ENCODE measurements at places on chromosomes 13 and 19. TPM values are rescaled to one million over a fixed set of nuclear protein-coding genes. Genes with fewer than 3 reads are reported as not detected.
A peak's percentile ranks its signal among the peaks of the same experiment; 100 is the strongest.

The SNRNP70 gene
- total RNA-seq = 380 TPM

The PRR20B gene
- total RNA-seq = not detected

The SMIM7 gene
- total RNA-seq = 75.1 TPM

The CERS1 gene
- total RNA-seq = 0.49 TPM

The SYCN gene
- total RNA-seq = not detected

The EBI3 gene
- not detected for total RNA-seq

The MCEMP1 gene
- not detected for total RNA-seq

The TMEM221 gene
- total RNA-seq = 0.49 TPM

GRCh38 chr19:1265615-1266128 lies 3.5 kb upstream of the CIRBP start:
- peak overlapping the region; percentile 99 for H3K27ac ChIP-seq
- no peaks in the 10 kb centered on the region for H3K27me3 ChIP-seq
- peaks cover 4% of the 10 kb centered on the region for H3K36me3 ChIP-seq
- no peak for DNase-seq

DNA sequence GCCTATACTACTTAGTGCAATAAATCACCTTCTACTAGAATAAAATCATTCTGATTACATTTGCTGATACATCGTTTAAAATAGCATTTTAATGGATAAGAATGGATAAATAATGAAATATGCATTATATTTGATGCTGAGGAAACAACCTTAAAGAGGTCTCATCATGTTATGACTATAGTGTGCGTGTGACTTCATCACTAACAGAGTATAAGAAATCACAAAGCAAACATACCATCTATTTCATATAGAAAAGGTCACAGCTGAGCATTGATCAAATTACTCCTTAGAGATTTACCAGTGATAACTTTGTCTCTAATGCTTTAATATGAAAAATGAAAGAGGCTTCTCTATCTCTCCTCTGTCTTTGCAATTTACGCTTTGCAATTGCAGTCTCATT lies 1620.3 kb upstream of the SLC10A2 start:
- H3K27ac ChIP-seq = no peak overlapping the region
- H3K4me1 ChIP-seq = no peaks in the 10 kb centered on the region
- H3K4me3 ChIP-seq = no peak overlapping the region
- no peak for DNase-seq
- H3K36me3 ChIP-seq = no peaks in the 10 kb centered on the region

DNA sequence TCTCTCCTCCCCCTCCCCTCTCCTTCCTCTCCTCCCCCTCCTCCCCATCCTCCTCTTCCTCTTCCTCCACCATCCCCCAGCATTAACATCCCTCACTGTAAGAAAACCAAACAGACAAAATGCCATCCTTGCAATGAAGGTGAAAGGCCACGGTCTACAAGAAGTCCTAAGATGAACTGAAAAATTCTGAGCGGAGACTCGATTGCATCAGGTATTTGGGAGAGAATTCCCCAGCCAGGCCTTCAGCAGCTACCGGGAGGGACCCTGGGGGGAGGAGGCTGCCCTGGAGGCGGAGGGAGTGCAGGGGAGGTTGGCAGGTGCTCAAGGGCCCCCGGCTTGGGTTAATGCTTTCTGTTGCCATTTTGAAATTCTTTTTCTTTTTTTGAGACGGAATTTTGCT lies 10.1 kb upstream of the TIMM44 start:
- no peaks in the 10 kb centered on the region for H3K27me3 ChIP-seq
- DNase-seq = no peak
- no peaks in the 10 kb centered on the region for H3K36me3 ChIP-seq

DNA sequence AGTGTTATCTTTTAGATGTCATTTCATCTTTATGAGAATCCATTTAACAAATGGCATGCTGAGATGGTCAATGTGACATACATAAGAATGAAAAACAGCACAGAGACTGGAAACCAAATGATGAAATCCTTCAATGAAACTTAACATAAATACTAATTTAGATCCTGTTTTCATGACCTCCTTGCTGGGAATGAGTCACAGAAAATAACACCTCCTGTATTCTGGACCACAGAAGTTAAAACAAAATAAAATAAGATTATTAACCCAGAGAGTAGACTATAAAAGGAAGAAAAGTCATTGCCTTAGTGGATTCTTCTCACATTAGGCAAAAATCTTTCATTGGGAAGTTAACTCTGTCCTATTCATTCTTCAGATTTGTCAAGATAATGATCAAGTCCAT lies 1.6 kb downstream of the DIAPH3 start:
- no peaks in the 10 kb centered on the region for H3K36me3 ChIP-seq
- H3K27me3 ChIP-seq = no peaks in the 10 kb centered on the region
- no peak overlapping the region for H3K27ac ChIP-seq
- DNase-seq = no peak
- peaks cover 13% of the 10 kb centered on the region for H3K4me1 ChIP-seq

GRCh38 chr13:51329606-51330005 lies 9.9 kb upstream of the SERPINE3 start:
- H3K27me3 ChIP-seq = no peaks in the 10 kb centered on the region
- DNase-seq = no peak
- H3K4me1 ChIP-seq = no peaks in the 10 kb centered on the region
- H3K36me3 ChIP-seq = no peaks in the 10 kb centered on the region

DNA sequence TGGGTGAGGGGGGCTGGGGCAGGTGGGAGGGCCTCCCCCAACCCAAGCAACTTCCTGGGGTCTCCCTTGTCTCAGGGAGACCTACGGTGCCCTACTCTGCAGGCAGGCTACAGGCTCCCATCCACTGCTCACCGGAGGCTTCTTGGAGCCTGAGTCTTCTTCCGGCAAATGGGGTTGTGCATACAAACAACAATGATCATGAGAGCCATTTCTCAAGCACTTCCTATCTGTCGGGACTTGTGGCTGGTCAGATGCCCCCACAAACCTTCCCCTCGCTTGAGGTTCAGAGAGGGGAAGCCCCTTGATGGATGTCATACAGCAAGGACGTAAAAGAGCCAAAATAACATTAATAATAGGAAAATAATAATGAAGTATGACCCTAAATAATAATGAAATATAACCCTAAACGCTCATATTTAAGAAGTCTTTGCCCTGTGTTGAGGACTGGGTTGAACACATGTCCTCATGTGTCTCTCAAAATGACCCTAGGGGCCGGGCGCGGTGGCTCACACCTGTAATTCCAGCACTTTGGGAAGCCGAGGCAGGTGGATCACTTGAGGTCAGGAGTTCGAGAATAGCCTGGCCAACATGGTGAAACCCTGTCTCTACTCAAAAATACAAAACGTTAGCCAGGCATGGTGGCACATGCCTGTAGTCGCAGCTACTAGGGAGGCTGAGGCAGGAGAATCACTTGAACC lies 727 bp downstream of the CD37 start:
- H3K4me3 ChIP-seq = peak overlapping the region; percentile 34
- peaks cover 32% of the 10 kb centered on the region for H3K4me1 ChIP-seq
- no peaks in the 10 kb centered on the region for H3K27me3 ChIP-seq
- DNase-seq = peak; percentile 80

GRCh38 chr13:100980171-100980570 lies 305.6 kb upstream of the TMTC4 start:
- H3K27me3 ChIP-seq = no peaks in the 10 kb centered on the region
- H3K27ac ChIP-seq = no peak overlapping the region
- no peaks in the 10 kb centered on the region for H3K36me3 ChIP-seq
- H3K4me1 ChIP-seq = no peaks in the 10 kb centered on the region
- no peak overlapping the region for H3K4me3 ChIP-seq
- no peak for DNase-seq

DNA sequence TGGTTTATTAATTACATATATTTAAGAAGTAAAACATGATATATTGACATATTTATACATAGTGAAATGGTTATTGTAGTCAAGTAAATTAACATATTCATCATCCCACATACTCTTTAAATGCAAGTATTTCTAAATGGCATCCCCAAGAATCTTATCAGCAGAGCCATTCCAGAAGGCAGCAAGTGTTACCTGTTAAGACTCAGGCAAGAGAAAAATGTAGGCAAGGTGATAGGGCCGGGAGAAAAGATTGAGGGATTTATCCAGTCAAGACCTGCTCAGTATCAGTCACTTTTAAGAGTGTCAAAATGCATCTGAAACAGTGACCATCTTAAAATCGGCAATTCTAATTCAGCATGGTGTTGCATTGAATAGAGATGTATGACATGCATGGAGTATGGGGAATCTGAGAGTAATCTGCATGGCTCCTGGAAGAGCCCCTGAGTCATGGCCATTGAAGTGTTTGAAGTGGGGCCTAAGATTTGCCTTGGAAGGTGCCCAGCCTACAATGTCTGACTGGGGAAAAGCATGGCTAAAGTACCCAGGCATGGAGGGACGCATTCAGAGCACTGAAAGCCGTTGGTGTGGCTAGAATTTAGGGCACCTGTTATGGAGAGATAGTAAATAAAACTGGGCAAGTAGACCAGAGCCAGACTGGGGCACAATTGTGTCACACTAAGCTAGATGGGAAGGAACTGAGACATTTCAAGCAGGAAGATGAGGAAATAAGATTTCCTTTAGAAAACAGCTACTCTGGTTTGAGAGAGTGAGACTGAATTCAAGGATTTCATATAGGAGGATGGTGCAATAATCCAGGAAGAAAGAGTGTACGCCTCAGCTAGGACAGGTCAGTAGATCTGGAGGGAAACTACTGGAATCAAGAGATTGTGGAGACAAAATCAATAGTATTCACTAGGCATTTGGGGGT lies 25.0 kb upstream of the C1QTNF9B start:
- no peak overlapping the region for H3K4me3 ChIP-seq
- H3K27me3 ChIP-seq = no peaks in the 10 kb centered on the region
- H3K27ac ChIP-seq = no peak overlapping the region

DNA sequence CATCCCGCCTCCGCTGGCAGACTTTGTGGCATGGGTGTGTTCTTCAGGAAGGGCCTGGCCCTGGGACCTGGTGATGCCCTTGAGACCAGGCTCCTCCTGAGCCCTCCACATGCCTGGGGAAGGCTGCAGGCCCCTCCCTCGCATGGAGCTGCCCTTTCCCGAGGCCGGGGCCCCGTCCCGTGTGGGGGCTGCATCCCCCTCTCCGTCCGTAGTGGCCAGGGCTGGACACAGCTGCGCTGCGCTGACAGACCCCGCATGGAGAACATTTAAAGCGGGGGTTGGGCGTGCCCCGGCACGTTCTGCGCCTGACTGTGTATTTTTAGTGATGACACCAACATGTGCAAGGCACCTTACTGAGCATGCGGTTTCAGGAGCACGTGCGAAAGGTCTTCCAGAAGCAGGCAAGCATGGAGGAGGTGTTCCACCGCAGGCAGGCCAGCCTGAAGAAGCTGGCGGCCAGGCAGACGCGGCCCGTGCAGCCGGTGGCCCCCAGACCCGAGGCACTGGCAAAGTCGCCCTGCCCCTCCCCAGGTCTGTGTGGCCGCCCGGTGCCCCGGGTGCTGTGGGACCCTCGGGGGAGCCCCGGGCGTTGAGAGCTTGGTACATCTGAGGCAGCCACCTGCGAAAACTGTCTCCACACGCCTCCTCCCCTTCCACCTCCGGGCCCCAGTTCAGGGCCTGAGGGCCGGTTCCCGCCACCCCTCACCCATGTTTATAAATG lies 28.8 kb upstream of the F7 start:
- no peak overlapping the region for H3K4me3 ChIP-seq
- no peak overlapping the region for H3K27ac ChIP-seq
- H3K27me3 ChIP-seq = no peaks in the 10 kb centered on the region
- DNase-seq = no peak
- no peaks in the 10 kb centered on the region for H3K4me1 ChIP-seq
- H3K36me3 ChIP-seq = no peaks in the 10 kb centered on the region

DNA sequence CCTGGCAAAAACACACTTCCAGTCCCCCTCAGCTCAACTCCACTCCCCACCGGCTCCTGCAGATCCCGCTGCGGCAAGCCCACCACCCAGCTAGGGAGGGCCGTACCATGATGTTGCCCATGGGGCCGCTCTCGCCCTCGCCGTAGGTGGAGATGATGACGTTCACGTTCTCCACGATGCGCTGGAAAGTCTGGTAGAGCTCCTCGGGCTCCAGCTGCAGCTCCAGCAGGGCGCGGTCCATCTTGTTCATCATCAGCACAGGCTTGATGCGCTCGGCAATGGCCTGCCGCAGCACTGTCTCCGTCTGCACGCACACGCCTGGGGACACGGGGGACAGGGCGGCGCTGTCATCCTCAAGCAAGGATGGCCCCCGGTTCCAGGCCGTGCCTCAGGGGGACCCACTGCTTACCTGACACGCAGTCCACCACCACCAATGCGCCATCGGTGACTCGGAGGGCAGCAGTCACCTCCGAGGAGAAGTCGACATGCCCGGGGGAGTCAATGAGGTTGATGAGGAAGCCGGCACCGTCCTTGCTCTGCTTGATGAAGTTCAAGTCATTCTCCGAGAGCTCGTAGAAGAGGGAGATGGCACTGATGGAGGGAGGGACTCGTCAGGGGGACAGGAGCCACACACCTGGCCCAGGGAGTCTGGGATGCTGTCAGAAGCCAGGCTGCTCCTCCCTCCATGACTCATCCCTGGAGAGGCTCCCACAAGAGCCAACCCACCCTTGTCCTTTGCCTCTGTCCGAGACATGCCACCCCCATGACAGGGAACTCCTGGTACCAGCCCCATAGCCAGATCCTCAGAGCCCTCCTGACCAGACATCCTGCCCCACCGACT lies 2.3 kb downstream of the EEF2 start:
- peaks cover 65% of the 10 kb centered on the region for H3K36me3 ChIP-seq
- peak overlapping the region; percentile 92 for H3K27ac ChIP-seq
- H3K4me1 ChIP-seq = peaks cover 44% of the 10 kb centered on the region
- H3K4me3 ChIP-seq = no peak overlapping the region
- DNase-seq = no peak

- H3K27me3 ChIP-seq = no peaks in the 10 kb centered on the region
- DNase-seq = no peak
- peaks cover 78% of the 10 kb centered on the region for H3K4me1 ChIP-seq
- H3K36me3 ChIP-seq = no peaks in the 10 kb centered on the region
These were observed 16.8 kb downstream of the CEBPG start for GRCh38 chr19:33390101-33390907.

DNA sequence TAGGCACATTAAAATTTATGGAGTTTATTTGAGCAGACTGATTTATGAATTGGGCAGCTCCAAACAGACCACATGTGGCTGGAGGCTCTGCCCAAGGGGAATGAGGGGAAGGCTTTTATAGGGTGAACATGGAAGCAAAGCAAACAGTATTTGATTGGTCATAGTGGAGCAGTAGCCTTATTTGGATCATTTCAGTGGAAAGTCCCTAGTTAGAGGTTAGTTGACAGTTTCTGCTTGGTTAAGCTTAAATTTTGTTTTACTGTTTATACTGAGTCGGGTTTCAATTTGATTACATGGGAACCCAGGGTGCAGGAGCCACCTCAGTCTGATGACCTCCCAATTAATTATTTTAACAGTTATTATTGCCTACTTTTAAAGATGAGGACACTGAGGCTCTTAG lies 140.5 kb downstream of the NDFIP2 start:
- H3K4me3 ChIP-seq = no peak overlapping the region
- no peaks in the 10 kb centered on the region for H3K27me3 ChIP-seq
- no peak for DNase-seq
- no peaks in the 10 kb centered on the region for H3K4me1 ChIP-seq
- H3K36me3 ChIP-seq = no peaks in the 10 kb centered on the region

DNA sequence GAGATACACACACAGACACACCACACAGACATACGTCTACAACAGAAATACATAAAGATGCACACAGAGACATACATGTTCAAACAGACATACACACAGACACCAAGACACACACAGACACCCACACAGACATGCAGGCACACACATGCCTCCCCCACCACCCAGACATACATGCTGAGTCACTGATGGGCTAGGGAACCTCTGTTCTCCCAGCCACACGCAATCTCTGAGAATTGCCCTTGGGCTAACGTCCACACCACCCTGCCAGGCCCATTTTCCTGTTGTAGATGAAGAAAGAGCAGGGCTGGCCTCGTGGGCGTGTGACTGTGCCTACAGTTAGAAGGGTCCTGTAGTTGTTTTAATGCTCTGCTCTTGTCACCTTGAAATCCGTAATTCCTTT lies 261.9 kb downstream of the KCNRG start:
- H3K27ac ChIP-seq = no peak overlapping the region
- H3K4me3 ChIP-seq = no peak overlapping the region
- no peak for DNase-seq
- H3K4me1 ChIP-seq = no peaks in the 10 kb centered on the region
- no peaks in the 10 kb centered on the region for H3K27me3 ChIP-seq
- no peaks in the 10 kb centered on the region for H3K36me3 ChIP-seq
